ENCODE measurements at places on chromosomes 7 and 10.

DNA sequence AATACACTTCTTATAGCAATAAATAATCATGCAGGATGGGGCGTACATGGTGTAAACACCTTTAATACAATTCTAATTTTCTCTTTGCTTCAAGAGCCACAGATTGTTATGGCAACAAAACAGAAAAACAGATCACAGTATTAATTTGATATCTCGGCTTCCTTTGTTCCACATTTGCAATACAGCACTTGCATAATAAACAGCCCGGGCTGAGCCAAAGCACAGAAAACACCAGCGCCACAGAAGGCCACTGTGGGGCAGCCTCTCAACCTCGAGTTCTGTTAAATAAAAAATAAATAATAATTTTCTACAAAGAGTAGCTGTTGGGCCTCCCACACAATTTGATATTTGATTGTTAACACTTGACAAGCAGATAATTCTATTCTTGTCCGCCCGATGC lies 255.9 kb downstream of the USP6NL start:
- no peak for DNase-seq

GRCh38 chr10:17200912-17201793 lies at the start of gene TRDMT1:
TSS of gene TRDMT1 (minus strand) at chr10:17201672. CDS start at chr10:17201634, 38 bp downstream.
- peak; percentile 77 for DNase-seq

DNA sequence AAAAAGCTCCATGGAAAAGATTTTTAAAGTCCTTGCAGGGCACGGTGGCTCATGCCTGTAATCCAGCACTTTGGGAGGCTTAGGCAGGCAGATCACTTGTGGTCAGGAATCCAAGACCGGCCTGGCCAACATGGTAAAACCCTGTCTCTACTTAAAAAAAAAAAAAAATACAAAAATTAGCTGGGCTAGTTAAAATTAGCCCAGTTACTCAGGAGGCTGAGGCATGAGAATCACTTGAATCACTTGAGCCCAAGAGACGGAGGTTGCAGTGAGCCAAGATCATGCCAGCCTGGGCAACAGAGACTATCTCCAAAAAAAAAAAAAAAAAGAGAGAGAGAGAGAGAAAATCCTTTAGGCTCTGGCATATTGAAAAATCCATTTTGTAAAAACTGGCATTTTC lies 61.9 kb downstream of the CCDC6 start:
- DNase-seq = no peak

DNA sequence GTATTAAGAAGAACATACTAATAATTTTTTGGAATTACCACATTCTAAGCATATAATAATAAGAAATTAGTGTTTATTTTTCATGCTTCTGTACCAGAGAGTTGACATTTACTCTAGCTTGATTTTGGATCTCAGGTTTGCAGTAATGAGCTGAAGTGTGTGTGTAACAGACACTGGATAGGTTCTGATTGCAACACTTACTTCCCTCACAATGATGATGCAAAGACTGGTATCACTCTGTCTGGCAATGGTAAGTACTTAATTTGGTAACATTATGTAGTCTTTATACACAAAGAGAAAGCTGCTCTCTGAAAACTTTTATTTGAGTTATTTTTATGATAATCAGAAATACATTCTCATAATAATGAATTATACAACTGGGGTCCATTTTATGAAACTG lies 54.1 kb downstream of the SRI start:
- no peak for DNase-seq

DNA sequence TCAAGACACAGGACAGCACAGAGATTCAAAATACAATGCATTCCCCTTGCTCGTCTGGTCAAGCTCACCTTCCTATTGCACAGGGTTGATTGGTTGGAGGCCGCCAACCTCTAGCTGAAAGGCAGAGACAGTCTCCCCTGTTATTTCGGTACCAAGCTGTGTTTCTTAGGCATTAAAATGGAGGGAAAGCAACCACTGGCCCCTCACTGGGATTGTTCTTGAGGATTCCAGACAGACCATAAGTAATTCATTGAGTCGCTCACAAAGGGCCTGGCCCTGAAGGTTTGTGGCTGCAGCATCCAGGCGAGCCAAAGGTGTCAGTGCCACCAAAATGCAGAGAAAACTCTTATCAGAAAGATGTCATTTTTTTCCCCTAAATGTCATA lies 81.2 kb downstream of the PARP12 start:
- no peak for DNase-seq

- no peak for DNase-seq
Observed at GRCh38 chr7:94300176-94300835, 94.4 kb upstream of the COL1A2 start.

- DNase-seq = no peak
Observed at GRCh38 chr7:64643566-64643965, 22.4 kb upstream of the ZNF107 start.

DNA sequence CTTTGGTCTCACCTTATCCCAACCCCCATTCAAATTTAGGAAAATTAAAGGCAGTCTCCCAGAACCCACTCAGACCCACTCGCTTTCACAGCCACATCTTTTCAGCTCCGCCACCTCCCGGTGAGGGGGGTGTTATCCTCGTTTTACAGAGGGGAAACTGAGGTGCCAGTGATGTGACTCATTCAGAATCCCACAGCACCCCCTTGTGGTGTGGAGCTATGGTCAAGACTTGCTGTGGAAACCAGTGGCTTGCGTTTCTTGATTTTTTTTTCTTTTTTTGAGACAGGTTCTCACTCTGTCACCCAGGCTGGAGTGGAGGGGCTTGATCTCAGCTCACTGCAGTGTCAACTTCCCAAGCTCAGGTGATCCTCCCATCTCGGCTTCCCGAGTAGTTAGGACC lies 27.6 kb downstream of the SLC35G1 start:
- no peak for DNase-seq

DNA sequence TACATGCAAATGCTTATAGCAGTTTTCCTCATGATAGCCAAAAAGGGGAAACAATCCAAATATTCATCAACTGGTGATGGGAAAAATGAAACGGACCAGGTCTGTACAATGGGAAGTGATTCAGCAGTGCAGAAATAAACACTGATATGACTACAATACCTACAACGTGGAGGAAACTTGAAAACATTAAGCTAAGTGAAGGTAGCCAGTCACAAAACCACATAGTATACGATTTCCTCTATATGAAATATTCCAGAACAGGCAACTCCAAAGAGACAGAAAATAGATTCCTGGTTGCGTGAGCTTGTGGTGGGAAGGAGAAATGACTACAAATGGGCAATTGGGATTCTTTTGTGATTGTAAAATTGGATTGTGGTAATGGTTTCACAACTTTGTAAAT lies 263.1 kb upstream of the PITRM1 start:
- DNase-seq = no peak

DNA sequence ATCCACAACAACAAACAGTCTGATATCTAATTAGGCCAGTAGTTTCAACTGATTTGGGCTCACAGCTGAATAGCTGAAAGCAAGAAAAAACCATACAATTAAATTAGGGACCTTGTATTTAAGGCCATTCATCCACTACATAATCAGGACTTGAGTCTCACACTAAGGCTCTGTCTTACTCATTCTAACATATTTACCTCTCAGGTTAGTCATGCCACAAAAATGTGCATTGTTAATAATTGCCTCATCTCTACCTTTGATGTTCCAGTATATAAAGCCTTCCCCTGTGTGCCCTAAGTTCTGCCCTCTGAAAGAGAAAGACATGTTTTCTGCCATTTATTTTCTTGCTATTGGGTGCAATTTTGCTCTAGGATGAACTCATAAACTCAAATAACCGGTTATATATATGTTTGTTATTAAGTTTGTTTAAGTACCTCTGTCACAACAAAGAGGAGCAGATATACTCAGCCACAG lies 5.3 kb upstream of the C1GALT1 start:
- no peak for DNase-seq

- DNase-seq = no peak
Observed at GRCh38 chr10:91391920-91392319, 18.2 kb upstream of the HECTD2 start.

- no peak for DNase-seq
Observed at GRCh38 chr7:151839451-151839921, 37.4 kb downstream of the PRKAG2 start.

- DNase-seq = no peak
Observed at GRCh38 chr10:119740096-119740495, 14.2 kb downstream of the INPP5F start.

DNA sequence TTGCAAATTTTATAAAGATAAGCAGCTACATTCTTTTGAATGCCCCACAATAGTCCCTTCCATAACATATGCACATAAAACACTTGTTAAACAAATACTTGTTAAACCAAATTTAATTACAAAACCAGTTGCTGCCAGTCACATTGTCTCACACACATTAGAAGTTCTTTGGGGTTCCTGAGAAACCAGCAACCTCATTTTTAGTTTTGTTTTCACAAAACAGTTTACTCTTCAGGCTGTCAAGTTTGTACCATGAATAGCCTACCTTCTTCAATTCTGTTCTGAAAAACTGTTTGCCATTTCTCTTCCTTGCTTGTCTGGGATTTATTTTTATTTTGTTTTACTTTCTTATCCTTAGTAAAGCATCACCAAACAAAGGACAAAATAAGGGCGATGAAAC lies 176.5 kb upstream of the PHF14 start:
- DNase-seq = no peak

GRCh38 chr7:18289788-18290187 lies 205.8 kb upstream of the HDAC9 start:
- no peak for DNase-seq

GRCh38 chr10:14048930-14049613 lies 281.7 kb downstream of the FRMD4A start:
- DNase-seq = no peak

GRCh38 chr10:8439040-8439439 lies 384.6 kb downstream of the GATA3 start:
- no peak for DNase-seq

- no peak for DNase-seq
Observed at GRCh38 chr10:49579621-49580020, 30.5 kb upstream of the SLC18A3 start.

DNA sequence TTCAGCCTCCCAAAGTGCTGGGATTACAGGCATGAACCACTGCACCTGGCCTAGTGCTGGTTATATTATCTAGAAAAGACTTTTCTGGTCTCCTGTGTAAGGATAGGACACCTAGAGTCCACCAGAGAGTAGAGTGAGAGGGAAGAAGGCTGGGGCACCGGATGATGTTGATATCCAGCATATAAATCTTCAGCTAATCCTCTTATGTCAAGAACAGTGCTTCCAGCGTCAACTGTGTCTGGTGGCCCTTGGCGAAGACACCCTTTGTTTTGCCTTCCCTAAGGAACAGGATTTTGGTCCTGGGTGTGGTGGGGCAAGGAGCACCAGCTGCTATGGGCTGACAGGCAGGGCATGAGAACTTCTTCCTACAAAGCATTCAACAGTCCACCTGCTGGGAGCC lies 16.3 kb upstream of the INMT start:
- no peak for DNase-seq

DNA sequence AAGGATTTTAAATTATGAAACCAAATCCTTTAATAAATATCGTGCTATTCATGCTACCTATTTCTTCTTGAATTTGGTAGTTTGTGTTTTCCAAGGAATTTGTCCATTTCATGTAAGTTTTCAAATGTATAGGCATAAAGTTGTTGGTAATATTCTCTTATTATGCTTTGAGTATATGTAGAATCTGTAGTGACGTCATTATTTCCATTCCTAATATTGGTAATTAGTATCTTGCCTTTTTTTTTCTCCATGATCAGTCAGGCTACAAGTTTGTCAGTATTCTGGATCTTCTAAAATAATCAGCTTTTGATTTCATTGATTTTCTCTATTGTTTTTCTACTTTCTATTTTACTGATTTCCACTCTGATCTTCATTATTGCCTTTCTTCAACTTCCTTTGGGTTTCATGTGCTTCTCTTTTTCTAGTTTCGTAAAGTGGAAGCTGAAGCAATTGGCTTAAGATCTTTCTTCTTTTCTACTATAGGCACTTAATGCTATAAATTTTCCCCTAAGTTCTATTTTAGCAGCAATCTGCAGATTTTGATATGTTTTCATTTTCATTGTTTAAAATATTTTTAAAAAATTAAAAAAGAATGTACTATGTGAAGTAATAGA lies 156.5 kb upstream of the HDAC9 start:
- DNase-seq = no peak
